ENCODE measurements at places on chromosomes 16 and 17. TPM values are rescaled to one million over a fixed set of nuclear protein-coding genes. Genes with fewer than 3 reads are reported as not detected.

Gene USH1G
- not detected for total RNA-seq

Gene SMIM5
- total RNA-seq = 0.12 TPM

Gene ZNF385C
- total RNA-seq = 0.30 TPM

Gene BRIP1
- total RNA-seq = 15.4 TPM

Gene NTN3
- not detected for total RNA-seq

Gene LGALS9
- total RNA-seq = 33.7 TPM

Gene PIGL
- total RNA-seq = 33.4 TPM

Gene KRTAP4-3
- not detected for total RNA-seq

Gene FAHD1
- total RNA-seq = 11.6 TPM

Gene ZNF423
- total RNA-seq = not detected

Gene CHST4
- not detected for total RNA-seq

Gene CD300A
- 5.8 TPM for total RNA-seq

Gene CETP
- total RNA-seq = 0.14 TPM

Gene AOC2
- total RNA-seq = 1.9 TPM

Gene HOXB1
- total RNA-seq = not detected

Gene DYNLRB2
- not detected for total RNA-seq

Gene KRT12
- not detected for total RNA-seq

Gene CCL15
- total RNA-seq = not detected

Gene METRNL
- total RNA-seq = 26.3 TPM

Gene MAP2K6
- 3.4 TPM for total RNA-seq

Gene POLG2
- 30.2 TPM for total RNA-seq

Gene ACAP1
- 375 TPM for total RNA-seq

Gene FOXC2
- total RNA-seq = not detected

Gene CBX2
- total RNA-seq = 4.3 TPM

Gene TMC6
- total RNA-seq = 145 TPM

Gene PPP4C
- 106 TPM for total RNA-seq

Gene SEPTIN1
- 159 TPM for total RNA-seq

Gene NEUROD2
- not detected for total RNA-seq

Gene HIGD1B
- not detected for total RNA-seq

Gene RAB40B
- total RNA-seq = 3.2 TPM

Gene ESRP2
- total RNA-seq = 0.58 TPM

Gene TBC1D3I
- 0.28 TPM for total RNA-seq

Gene TEX14
- 0.14 TPM for total RNA-seq

Gene TMEM98
- 0.77 TPM for total RNA-seq

Gene ACSF3
- 41.7 TPM for total RNA-seq

Gene GRAPL
- total RNA-seq = 2.9 TPM

Gene TP53TG3B
- total RNA-seq = 0.37 TPM

Gene KRTAP1-1
- not detected for total RNA-seq

Gene UNC45B
- 0.07 TPM for total RNA-seq

Gene HES7
- 2.4 TPM for total RNA-seq

Gene SOCS7
- total RNA-seq = 21.8 TPM

Gene EFCAB5
- 0.27 TPM for total RNA-seq

Gene SMPD3
- 0.07 TPM for total RNA-seq

Gene ZP2
- total RNA-seq = not detected

Gene EVPLL
- not detected for total RNA-seq

Gene EFNB3
- not detected for total RNA-seq

Gene NOB1
- 112 TPM for total RNA-seq

Gene ODAD4
- total RNA-seq = 1.1 TPM

Gene CACNA1G
- not detected for total RNA-seq

Gene TEX19
- total RNA-seq = not detected

Gene YBX2
- 0.34 TPM for total RNA-seq

Gene HSPB9
- 0.11 TPM for total RNA-seq

Gene TBX2
- not detected for total RNA-seq
